ENCODE measurements at places on chromosomes 11 and 22.
A peak's percentile ranks its signal among the peaks of the same experiment; 100 is the strongest.

DNA sequence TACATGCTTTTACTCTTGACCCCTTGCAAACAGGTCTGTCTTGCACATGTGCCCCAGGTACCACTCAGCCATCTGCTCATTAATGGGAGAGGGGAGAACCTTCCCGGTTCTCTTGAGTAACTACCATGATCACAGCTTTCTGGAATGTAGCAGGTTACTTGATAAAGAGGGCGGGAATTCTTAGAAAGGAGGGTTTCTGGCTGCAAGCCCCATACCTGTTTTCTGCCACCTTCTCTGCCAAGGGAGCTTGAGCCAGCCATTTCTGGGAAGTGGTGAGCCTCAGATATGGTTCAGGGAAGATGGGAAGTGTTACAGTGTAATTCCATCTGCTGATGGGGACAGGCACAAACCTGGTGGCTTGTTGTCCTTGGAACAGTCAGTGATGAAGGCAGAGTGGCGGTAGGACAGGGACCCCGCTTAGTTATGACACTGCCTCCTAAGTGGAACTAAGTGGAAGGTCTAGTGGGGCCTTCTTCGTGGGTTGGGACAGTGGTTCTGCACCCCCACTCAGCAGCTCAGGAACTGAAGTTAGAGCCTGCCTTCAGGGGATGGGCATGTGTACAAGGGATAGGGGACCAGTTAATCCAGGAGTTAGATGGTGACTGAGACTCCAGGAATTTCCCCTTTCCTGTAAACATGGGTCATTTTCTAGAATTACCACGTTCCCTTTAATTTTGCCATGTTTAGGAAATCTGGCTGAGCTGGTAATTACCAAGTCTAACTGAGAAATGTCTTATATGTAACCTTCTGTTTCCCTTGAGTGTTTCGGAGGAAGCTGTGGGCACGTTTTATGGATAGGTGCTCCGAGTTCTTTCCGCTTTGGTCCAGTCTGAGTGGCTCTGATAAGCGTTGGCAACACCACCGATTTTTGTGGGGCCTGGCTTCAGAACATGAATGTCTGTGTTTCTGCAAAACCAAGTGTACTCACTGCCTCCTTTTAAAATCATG, 35.3 kb downstream of the BCR start:
- no peak for DNase-seq

DNA sequence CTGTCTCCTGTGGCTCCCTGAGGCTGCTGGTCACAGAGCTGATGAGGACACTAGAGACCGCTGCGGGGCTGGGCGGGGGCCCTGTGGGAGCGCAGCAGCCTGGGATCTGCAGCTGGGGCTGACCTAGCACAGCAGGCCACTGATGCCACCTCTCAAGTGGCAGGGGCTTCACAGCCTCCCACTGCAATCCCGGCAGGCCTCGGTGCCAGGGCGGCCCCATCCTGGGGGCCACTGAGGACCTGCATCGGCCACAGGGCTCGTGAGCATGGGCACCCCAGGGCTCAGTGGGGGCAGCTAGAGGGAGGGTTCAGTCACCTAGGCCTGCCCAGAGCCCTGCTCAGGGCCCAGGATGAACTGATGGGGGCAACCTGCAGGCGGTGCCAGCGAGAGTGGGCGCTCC, 14.6 kb upstream of the CCDC188 start:
- DNase-seq: no peak

DNA sequence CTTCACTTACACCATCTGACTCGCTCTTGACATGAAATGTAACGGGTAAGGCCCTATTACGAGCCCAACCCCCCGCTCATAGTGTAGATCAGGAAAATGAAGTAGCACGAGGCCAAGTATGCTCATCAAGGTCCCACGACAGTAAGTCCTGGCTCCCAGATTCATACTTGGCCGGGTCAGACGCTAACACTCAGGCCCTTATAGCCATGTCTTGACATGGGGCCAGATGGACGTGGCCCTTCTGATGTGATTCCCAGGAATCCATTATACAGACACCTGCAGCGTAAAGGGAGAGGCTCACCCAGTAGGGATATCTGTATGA, 175.1 kb downstream of the CEP164 start:
- DNase-seq: no peak

DNA sequence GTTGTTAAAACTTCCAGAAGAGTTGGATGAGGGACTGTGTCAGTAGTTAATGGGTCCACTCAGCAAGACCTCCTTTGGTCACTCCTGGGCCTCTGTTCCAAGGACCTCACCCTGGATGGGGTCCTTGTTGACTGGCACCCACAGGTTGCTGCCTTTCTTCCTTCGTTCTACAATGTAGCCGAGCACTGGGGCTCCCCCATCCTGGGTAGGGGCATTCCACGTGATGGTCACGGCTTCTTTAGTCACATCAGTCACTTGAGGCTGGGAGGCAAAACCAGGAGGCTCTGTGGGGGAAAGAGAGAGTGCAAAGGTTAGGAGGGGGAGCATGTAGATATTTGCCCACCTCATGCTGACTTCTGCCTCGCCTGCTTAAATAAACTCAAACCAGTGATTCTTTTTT, 12.0 kb downstream of the TMEM86A start:
- DNase-seq: no peak

- no peak for DNase-seq
Measured at GRCh38 chr11:3104961-3105790, 48.0 kb upstream of the CARS1 start.

DNA sequence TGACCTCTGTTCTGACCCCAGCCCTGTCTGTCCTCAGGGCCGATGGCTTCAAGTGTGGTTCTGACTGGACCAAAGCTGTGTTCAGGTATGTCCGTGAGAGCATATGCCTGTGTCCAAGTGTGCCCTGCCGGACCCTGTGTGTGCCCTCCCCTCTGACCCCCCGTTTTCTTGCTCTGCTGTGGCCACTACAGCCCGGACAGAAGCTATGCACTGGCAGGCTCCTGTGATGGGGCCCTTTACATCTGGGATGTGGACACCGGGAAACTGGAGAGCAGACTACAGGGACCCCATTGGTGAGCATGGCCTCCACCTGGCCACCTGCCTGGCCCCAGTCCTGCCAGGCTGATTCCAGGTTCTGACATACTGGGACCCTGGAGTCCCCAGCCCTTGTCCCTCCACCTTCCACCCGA, 14.5 kb downstream of the ATG16L2 start:
- DNase-seq: peak; percentile 76

GRCh38 chr11:1120532-1121330, 37.0 kb upstream of the MUC5AC start:
- DNase-seq: no peak

- no peak for DNase-seq
Measured at GRCh38 chr11:69919659-69920344, 100.6 kb upstream of the FGF3 start.

DNA sequence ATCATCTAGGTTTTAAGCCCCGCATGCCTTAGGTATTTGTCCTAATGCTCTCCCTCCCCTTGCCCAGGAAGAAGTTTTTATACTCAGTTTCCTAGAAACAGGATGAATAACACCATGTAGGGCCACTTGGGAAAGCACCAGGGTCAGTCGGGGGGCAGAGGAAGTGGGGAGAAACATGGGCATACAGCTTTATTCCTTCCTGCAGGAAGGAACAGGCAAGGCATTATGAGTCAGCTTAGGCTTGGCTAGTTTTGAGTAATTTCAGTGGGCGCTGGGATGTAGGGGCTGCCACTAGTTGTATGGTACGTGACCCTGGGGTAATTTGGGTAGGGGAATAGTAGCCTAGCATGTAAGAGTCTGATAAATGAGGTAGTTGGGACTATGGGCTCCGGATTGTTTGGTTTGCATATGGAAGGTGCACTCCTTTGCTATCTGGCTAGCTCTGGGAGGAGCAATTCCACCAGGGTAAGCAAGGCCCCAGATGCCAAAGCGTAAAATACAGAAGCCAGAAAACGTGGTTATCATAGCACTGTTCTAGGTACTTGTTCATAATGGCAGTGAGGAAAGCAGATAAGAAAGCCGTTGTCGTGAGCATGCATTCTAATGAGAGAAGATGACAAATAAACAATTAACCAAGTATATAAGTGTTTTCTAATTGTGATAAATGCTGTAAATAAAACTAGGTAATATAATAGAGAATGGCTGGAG, 24.8 kb downstream of the ACER3 start:
- no peak for DNase-seq

GRCh38 chr22:30903876-30904460, 64.6 kb downstream of the MORC2 start:
- no peak for DNase-seq

DNA sequence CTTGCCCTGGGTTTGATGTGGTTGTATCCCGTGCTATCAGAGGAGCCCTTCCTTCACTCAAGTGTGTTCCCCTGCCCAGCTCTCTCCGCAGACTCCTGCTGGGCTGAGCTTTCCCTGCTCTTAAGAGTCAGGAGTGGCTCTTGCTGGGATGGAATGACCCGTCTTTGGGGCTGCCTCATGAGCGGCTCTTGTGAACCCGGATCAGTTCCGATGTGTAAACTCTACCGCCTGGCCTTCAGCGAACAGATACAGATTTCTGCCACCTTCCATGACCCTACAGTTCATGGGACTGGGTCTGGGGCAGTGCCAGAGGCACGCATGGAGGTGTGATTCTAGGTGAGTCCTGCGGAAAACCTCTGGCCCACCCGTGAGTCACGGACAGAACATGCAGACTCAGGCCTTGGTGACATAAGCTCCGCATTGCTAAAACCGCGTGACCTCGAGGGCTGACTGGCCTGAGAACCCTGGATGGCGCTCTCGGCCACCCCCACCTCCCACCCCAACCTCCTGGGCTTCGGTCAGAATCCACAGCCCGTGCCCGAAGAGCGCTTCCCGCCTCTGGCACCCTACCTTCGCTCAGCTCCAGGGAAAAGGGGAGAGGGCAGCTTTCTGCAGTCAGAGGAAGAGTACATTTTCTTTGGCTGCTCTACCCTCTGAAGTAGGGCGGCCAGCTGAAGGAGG, 1.3 kb upstream of the ZBTB16 start:
- no peak for DNase-seq

DNA sequence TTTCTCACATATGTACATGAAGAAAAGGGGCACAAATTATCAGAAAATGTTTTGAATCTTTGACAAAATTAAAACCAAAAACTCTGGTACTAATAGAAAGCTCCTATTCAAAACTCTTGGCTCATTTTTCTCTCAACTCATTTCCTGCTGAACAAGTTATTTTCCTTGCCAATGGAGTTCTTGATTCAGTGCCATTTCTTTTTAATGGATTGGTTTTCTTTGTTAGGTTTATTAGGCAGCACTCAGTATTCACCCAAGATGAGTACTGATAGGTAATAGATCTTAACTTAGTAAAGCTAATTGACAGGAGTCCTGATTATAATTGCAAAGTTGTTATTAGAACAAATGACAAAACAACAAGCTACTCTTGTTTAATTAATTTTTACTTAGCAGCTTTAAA, 279.4 kb upstream of the PDGFD start:
- DNase-seq: peak; percentile 12

GRCh38 chr11:26730414-26731083, 8.7 kb upstream of the SLC5A12 start:
- peak; percentile 67 for DNase-seq

DNA sequence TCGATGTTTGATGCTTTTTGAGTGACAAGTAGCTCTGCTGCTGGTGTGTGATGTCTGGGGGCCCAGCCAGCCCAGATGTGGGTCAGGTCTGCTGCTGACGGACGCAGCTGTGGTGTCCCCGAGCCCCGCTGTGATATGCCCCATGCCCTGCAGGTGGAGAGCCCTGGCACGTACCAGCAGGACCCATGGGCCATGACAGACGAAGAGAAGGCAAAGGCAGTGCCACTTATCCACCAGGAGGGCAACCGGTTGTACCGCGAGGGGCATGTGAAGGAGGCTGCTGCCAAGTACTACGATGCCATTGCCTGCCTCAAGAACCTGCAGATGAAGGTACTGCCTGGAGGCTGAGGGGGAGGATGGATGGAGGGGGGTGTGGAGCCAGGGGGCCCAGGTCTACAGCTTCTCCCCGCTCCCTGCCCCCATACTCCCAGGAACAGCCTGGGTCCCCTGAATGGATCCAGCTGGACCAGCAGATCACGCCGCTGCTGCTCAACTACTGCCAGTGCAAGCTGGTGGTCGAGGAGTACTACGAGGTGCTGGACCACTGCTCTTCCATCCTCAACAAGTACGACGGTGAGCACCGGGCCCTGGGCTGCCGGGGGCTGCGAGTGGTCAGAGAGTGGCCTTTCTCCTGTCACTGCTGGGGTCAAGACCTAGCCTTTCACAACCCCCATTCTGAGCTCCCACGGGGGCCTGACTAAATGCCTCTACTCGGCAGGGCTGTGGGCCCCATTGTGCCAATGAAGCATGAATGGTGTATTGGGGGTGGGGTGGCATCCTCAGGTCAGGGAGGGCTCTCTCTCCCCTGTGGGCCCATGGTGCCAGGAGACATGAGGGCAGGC, 7.3 kb downstream of the AIP start:
- no peak for DNase-seq

DNA sequence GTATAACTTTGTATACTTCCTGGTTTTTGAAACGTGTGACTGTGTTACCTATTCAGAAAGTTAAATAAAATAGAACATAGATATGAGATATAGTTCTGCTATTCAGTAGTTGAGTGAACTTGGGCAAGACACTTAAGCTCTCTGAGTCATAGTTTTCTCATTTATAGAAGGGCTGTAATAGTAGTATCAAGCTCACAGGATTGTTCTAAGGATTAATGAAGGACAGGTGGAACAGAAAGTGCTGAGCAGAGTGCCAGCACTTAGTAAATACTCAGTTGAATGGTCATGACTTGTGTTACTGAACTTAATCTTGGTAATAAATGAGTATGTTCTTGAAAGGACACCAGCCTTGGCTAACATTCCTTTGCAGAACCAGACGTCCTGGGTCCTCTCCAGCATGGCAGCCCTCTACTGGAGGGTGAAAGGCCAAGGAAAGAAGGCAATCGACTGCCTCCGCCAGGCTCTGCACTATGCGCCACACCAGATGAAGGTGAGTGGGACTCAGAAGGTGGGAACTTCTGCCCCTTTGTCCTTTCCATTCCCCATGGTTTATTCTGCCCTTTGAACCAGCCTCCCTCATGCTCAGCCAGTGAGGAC, 131.2 kb downstream of the TTC17 start:
- no peak for DNase-seq

DNA sequence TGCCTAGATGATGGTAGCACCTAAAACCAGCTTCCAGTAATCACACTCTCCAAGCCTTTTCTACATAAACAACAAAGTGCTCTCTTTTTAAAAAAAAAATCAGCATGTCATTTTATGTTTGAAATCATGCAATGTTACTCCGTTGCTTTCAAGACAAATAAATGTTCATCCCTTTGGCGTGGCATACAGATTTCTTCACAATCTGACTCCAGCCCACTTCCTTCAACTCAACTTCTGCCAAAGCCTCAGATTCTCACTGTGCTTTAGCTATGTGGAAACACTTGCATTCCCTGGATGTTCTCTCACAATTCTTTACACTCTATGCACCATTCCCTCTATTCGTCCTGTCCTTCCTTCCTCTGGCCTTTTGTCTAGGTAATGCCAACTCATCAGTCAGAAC, 206.3 kb upstream of the BLID start:
- no peak for DNase-seq
